NB4 (cell line): ENCODE measurements at places on chromosomes 12 and 14.

GRCh38 chr12:22124987-22125386 lies 79.0 kb downstream of the CMAS start:
- no peak for DNase-seq

DNA sequence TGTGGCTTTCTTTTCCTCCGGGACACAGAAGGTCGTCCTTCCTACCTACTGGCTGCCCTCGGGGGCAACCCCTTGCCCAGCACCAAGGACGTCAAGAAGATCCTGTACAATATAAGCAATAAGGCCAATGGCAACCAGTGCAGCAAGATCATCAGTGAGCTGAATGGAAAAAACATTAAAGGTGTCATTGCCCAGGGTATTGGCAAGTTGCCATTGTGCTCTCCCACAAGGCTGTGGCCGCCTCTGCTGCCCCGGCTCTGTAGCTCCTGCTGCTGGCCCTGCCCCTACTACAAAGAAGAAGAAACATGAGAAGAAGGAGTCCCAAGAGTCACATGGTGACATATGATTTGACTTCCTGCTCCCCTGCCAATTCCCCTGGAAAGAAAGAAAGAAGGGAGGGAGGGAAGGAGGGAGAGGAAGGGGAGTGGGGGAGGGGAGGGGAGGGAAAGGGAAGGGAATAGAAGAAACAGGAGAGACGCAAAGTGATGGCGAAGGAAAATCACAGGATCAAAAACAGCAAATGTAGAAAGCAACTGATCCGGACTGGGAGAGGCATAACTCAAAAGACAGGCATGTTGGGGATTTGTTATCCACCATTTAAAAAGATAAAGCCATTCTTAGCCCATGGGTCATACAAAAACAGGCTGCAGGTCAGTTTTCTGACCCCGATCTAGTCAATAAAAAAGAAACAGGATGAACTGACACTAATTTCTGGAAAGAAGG lies 61.3 kb upstream of the RESF1 start:
- no peak for DNase-seq

DNA sequence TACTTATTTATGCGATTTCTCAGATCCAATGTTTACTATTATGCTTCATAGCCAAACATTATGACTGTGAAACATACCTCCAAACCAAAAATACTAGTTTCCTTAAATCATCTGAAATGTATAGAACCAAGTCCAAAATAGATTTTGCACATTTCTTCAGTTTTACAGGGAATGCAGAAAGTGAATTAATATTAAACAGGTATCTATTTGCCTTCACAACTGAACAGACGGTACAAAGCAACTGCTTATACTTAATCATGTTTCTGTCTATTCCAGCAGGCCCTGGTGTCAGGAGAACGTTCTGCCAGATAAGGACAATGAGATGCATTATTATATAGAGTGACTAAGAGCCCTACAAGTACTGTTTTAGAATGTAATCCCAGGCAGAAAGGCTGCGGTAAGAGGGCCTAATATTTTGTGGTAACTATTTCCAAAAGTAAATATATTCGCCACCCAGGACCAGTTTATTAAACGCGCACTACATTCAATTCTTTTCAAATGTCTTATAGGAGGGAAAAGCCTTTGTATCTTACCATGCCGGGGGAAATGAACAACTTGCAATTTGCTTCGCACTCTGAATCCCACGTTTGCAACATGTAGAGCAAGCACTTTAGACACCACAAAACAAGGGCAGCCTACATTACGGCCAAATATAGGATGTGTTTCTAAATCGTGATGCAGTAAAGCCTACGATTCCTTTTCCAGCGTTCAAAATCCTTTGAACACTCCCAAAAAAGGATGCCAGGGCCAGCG lies 1.5 kb downstream of the CORO1C start:
- peak; percentile 35 for DNase-seq

DNA sequence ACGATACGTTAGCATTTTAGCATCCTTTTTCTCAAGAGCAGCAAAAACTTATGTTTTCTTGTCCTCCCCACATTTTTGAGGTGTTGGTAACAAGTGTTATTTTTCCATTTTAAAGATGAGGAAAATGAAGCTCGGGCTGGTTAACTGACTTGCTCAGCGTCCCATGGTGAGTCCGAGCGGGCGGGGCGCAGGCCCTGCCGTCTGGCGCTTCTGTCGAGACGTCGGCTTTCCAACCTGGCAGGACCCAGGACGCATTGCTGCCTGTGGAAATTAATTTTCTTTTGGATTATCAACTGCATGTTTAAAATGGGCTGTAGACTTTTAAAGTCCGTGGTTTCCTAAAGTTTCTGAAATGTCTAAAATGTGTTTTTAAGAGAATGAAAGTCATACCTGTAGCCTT lies 30.4 kb downstream of the XRCC3 start:
- no peak for DNase-seq

GRCh38 chr12:65511134-65511834 lies 232.8 kb downstream of the MSRB3 start:
- DNase-seq = no peak

DNA sequence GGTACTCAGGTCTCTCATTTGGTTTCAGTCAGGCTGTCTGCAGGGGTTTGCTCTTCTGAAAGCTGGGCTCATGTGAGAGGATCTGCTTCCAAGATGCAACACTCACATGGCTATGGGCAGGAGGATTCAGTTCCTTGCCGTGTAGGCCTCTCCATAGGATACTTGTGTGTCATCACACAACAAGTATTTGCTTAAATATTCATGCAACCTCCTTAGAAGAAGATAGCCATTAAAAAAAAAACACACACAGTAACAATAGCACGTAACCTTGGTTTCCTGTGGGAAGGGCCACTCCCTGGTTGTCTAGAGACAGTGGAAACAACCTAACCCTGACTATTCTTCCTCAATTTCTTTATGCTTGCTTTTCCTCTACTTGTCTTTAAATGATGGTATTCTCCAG lies 31.8 kb upstream of the CLEC4E start:
- peak; percentile 34 for DNase-seq

GRCh38 chr12:94263011-94263811 lies 114.8 kb downstream of the PLXNC1 start:
- peak; percentile 92 for DNase-seq

DNA sequence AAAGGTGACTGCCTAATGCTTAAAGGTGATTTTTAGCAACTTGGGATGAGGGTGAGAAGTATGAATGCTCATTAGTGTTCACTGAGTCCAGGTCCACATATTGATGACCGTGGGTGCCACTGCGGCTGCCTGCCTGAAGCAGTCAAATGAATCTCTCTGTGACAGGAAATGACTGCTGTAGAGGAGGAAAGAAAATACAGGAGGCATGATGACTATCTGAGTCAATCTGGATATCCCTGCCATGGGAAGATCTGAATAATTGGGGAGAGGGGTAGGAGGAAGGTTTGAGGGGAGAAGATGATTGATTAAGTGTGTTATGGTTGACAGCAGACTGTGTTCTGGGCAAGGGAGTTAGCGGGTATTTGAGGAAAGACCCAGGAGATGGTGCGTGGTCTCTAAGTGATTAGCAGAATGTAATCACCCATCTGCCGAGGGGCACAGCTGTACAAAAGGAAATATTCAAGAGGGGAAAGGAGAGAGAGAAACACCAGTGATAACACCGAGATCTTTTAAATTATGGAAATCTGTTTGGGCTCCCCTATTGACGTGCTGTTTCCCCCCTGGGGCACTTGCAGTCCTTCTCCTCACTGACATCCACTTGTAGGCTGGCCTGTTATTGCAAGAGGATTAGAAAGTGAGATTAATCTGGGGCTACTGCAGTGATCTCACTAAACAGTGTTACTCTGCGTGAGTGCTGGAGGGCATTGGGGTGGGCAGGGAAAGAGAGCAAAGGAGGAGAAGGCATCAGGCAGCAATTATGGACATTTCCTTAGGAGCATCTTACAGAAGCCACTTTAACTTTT lies 97.7 kb downstream of the AKAP6 start:
- no peak for DNase-seq

GRCh38 chr12:1162081-1162760 lies 171.2 kb downstream of the ERC1 start:
- no peak for DNase-seq

DNA sequence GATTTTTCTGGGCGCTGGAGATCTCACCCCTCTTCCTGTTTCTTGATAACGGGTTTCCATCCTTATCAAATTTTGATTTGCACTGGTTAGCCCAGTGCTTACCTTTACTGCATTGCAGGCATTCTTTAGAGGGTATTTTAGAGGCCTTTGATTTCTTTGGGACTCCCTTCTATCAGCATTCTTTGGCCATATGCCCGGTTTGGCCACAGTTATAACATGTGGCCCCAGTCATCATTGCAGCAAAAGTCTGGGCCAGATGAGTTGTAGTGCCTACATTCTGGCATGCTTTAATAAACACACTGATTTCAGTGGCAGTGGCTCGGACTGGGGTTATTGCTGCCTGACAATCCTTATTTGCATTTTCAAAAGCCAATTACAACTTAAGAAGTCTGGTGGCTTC lies 82.3 kb downstream of the KCNMB4 start:
- DNase-seq = no peak

- no peak for DNase-seq
Measured at GRCh38 chr12:80625051-80625450, 82.4 kb upstream of the MYF6 start.

DNA sequence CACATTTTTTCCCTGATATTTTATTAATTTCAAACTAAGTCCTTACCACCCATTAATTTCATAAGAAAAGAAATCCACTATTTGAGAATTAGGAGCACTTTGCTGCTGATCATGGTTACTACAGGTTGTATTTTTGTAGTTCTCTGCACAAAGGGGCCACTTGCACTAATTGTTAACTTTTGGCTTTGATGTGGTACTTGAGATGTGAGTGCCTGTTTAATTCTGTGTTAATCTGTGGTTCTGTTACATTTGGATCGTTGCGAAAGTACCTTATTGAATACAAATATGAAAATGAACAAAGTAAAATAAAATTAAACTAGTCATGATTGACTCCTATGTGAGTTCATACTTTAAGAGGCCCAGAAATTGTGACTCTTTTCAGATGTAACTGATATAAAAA lies 374.9 kb upstream of the RGS6 start:
- no peak for DNase-seq

GRCh38 chr14:45070215-45070614 lies 13.7 kb upstream of the PRPF39 start:
- DNase-seq = no peak

DNA sequence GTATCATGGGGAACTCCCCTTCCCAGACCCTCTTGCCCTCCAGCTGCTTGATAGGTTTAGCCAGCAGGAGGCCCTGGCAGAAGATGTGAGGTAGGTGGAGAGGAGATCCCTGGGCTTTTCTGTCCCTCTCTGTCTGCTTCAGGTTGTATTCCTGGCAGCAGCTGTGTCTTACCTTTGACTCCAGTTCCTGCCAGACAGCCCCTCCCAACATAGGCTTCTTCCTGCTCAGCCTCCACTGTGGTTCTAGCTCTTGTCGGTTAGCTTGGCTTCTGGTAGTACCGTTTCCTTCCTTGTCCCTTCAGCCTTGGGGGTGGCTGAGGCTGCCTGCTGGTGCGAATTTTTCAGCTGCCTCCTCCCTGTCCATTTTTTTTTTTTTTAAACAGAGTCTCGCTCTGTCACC lies 215.7 kb upstream of the CRY1 start:
- no peak for DNase-seq

DNA sequence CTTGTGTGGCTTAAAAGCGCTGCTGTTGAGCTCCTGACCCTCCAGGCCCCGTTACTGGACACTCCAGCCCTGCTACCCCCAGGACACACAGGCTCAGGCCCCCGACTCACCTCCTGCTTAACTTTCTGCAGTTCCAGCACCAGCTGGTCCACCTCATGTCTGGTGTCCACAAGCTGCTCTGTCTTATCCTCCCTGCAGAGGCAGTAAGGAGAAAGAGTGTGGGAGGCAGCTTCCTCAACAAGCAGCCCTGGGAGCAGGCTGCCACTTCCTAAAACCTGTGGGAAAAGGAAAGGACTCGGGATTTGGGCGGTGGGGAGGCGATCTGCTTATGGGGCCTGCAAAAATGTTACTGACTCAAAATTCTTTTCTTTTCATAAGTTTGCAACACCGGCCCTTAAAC lies 79.2 kb downstream of the CCDC88C start:
- no peak for DNase-seq

DNA sequence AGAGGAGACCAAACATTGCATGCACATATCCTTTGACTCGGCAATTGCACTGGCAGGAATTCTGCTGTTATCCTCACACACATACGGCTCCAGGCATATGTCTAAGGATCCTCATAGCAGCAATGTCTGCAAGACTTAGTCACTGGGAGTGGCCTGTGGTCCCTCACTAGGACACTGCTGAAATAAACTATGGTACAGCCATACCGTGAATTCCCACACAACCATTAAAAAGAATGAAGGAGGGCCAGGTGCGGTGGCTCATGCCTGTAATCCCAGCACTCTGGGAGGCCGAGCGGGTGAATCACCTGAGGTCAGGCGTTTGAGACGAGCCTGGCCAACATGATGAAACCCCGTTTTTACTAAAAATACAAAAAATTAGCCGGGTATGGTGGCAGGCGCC lies 105.1 kb downstream of the ZFP36L1 start:
- no peak for DNase-seq

DNA sequence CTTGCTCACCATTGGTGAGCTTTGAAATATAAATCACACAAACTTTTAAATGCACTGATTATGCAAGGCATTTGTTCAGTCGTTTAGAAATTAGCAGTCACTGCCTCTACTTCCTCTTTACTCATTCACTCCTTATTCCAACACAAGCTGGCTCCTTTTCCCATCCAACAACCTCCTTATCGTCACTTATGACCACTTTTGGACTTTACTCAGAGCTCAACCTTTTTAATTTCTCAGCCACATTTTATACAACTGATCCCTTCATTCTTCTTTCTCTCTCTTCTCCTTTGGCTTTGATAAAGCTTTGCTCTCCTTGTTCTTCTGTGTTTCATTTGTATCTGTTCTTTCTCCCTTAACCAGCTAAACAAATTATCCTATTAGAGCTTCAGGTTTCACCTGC lies 126.4 kb upstream of the PLEKHA5 start:
- no peak for DNase-seq

DNA sequence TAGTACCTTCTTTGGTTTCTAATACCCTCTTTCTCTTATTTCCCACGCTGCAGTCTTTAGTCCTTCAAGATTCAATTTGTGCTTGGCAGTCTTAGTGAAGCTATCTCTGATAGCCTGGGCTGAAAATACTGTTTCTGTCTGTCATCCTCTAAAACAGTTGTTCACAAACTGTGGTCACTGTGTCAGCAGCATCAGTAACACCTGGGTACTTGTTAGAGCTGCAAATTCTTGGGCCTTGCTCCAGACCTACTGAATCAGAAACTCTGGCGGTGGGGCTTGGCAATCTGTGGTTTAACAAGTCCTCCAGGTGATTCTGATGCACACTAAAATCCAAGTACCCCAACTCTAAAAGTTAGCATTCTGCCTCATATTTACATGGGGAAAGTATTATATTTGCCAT lies 217.5 kb upstream of the SEL1L start:
- DNase-seq = no peak

- no peak for DNase-seq
Measured at GRCh38 chr14:65169351-65169750, 67.0 kb upstream of the MAX start.

GRCh38 chr12:47903151-47903611 lies 1.6 kb downstream of the VDR start:
- DNase-seq = peak; percentile 76

DNA sequence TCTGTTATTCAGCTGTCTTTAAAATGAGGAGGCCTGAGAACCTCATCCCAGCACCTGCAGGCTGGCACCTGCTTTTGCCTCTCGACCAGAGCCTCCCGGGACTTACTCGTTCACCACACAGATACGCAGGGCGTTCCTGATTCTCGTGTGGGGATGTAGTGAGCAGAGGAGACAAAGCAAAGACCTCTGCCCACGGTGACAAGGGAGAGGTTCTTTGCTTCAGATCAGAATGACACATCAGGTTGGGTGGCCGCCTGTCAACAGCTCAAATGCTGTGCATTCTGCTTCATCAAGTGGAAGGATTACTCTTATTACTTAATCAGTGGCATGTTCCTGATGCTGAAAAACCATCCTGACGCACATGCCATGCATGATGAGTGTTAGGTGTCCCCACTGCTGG lies 24.4 kb downstream of the DEGS2 start:
- no peak for DNase-seq
